ENCODE measurements at places on chromosomes 13 and 19.

- DNase-seq = no peak
Observed at GRCh38 chr13:36006894-36007675, 124.1 kb downstream of the DCLK1 start.

- DNase-seq = no peak
Observed at GRCh38 chr13:21526707-21527540, 67.8 kb upstream of the ZDHHC20 start.

DNA sequence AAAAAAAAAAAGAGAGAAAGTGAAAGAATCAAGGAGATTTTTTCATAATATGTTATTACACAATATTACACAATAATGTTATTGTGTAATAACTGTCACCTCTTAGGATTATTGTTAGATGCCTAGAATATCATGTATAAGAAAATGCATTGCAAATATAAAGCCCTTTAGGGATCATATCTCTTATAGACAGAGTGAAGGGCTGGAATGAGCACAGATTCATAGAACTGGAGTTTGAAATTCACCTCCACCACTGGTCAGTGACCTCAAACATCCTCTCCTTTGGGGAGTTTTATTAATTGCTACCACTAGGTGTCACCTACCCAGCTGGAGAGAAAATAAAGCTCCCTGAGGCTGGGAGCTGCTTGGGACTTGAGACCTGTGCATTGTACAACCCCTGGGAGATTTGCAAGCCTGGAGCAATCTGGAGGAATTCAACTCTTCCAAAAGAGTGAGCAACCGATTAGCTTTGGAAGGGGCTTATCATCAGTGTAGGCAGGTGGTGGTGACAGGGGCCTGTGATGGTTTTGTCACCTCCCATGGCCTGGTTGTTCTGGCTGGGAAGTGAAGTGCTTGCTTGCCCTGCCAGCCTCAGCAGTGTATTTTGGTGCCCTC, 30.3 kb upstream of the FRY start:
- DNase-seq = peak; percentile 23

DNA sequence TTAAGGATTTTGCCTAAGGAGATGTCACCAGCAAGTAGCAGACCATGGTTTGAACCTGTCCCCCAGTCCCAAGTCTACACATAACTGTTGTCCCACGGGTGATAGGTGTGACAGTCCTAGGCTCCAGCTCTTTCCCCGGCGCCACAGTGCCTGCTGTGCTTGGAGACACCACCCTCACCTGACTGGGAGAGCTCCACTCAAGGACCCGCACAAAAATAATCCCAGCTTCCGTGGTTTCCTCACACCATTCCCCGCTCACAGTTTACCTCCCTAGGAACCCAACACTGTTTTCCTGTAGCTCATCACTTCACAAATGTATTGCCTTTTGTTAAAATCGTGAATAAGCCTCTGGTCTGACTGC, 19.8 kb upstream of the RASA3 start:
- no peak for DNase-seq

GRCh38 chr13:36258831-36259230, 38.8 kb downstream of the CCDC169 start:
- DNase-seq = no peak

DNA sequence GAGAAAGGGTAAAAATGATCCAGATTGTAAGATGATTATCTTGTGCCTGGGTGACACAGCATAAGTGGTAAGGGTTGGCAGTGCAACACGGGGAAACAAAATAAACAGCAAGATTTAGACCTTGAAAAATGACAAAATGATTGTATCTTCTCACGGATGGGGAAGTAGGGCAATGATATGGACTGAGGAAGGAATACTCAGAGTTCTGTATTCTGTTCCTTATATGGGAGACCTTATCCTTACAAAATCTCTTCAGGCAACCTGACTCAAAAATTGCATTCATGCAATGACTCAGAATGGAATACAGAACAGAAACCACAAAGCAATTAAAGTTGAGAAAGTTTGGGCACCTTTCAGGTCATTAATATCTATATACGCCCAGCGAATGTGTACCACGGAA, 149.0 kb downstream of the HS6ST3 start:
- no peak for DNase-seq

DNA sequence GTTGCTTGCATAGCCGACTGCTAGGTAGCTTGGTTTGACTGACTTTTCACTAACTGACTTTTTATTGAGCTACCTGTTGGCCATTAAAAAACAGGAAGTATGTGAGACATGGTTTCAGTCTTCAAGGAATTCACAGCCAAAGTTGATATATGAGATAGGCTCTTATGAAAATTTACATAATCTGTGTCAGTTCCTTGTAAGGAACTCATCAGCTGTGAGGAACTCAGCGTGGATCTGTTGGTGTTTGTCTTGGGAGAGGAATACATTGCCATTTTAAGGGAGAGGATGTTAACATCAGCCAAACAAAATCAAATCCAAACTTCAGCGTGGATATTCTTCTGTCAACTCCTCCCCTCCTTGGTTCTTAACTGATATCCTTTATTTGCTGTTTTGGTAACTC, 2.0 kb downstream of the RNF113B start:
- no peak for DNase-seq

- DNase-seq = no peak
Observed at GRCh38 chr13:39740761-39741160, 85.3 kb downstream of the COG6 start.

DNA sequence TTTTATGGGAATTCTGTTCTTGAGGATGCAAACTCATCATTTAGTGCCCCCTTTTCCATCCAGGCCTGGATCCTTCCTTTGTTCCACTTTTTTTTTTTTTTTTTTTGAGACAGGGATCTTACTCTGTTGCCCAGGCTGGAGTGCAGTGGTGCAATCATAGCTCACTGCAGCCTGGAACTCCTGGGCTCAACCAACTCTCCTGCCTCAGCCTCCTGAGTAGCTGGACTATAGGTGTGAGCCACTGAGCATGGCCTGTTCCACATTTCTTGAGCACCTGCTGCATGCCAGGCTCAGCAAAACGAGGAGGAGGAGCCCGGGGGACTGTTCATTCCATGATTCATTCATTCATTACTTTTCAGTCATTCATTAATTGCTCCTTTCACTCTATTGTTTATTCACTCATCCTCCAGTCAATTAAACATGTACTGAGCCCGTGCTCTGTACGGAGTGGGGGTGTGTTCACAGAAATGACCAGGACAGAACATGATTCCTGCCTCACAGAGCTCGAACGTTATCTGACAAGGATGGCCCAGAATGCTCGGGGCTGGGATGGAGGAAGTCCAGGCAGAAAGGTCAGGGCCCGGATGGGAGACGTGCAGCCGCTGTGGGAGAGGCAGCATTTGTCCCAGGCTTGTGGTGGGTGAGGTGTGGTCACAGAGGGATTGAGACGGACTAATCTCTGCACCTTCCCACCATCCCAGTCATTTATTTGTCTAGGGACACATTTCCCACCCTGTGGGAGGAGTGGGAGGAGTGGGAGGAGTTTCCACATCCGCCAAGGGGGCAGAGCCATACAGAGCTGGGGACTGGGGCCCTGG, 51.2 kb upstream of the SHKBP1 start:
- no peak for DNase-seq
